Activated CD4-positive, alpha-beta T cell treated with anti-CD3 and anti-CD28 coated beads, Interleukin-2, amount 50 U/mL, for 16 hours (primary cell): ENCODE measurements at places on chromosomes 3 and 15.

DNA sequence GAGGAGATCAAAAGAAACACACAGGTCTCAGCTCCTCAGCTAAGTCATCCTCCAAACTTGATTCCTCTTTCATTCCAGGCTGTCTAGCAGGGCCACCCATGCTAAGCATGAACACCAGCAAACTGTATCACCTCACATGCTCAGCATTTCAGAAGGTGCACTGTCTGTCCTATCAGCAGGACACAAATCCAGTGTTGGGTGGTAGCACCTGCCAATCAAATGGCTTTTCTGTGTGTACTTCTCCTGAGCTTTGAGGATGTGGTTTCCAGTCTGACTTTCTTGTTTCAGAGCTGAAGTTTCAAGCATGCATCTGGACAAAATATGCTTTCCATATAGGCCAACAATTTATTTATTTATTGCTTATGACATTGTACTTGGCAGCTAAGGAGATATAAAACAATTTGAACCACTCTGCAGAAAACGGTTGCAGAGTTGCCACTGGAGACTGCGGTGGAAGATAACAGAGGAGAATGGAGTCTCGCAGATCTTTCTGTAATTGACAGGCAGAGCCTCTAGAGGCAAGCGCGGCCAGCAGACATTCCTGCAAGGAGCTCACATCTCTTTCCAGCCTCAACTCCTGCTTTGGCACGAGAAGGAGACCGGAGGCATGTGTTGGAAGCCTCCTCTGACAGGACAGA, 167.1 kb upstream of the WNT5A start:
- DNase-seq, result peak; percentile 2

GRCh38 chr15:37098468-37099318, 1.7 kb downstream of the MEIS2 start:
- DNase-seq, result no peak

- no peak for DNase-seq
Measured at GRCh38 chr15:40467261-40467615, 3.5 kb upstream of the CHST14 start.

GRCh38 chr3:16528106-16528505, 14.6 kb upstream of the RFTN1 start:
- no peak for DNase-seq

GRCh38 chr3:61371123-61371522, 119.9 kb upstream of the FHIT start:
- peak; percentile 21 for DNase-seq

DNA sequence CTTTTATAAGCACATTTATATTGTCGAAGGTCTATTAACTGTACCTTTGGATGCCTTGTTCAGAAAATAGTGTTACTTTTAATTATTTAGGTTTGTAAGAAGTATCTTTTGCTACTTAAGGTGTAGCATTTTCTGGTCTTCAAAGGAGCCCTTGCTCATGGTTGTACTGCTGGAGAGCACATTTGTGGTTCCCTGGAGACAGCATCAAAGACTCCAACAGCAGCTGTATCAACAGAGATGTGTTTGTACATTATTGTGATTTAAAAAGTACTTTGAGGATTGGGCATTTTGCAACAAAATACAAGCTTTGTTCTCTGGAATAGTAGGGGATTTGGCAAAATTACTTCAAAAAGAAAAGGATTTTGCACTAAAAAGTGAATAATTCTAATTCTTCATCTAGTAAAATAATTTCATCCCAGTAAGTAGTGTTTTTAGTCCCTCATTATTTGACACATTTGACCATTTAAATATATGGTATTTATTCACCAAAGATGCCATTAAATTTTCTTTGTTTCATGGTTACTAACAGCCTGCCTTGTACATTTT, 16.5 kb downstream of the TBC1D23 start:
- DNase-seq, result no peak

GRCh38 chr15:67504796-67505195, 16.1 kb upstream of the C15orf61 start:
- DNase-seq, result no peak

DNA sequence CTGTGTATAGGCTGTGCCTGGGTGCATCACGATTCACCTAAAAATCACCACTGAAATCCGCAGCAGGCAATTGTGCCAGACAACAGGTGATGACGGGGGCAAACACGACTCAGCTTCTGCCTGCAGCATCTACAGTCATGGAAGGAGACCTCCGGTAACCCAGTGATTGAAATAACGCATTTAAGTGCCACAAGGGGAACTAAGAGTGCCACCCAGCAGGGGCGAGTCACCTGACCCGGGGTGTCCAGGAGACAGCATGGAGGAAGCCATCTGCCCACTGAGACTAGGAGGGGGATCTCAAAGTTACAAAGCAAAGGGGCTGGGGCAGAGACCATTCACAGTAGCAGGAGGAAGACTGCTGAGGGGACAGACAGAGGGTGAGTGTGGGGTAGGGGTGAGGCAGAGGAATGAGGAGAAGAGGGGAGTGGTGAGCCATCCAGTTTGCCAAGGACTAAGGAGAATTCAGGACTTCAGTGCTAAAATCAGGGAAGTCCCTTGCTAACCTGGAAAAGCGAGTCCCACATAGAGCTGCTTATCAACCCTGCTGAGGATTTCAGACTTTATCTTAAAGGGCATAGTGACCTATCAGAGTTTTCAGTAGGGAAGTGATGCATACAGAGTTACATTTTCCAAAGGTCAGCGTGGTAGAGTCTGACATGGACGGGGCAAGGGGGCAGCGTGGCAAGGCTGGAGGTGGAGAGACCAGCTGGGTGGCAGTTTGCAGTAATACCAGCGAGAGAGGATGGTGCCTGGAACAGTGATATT, 256.7 kb upstream of the HES1 start:
- no peak for DNase-seq

DNA sequence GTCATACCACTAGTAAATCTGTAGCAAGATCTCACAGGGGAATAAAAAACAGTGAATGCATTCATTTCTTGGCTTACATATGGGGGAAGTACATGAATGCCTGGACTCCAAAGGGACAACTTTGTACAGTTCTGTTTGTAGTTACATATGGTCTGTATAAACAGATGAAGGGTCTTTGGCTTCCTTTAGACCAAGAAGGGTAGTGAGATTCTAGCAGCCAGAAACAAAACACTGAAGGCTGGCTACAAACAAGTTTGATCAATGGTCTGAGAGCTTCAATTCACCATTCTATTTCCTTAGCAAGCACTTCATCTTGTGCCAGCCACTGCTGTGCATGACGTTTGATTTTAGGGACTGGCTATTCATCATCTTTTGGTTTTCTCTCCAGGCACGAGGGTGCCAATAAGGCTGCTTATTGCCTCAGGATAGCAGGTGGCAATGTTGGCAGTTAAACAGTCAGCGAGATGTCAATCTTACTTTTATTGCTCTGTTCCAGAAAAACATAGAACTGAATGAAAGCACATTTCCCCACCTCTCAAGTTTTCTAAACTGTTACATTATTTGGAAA, 313.7 kb upstream of the COL8A1 start:
- no peak for DNase-seq

GRCh38 chr3:13884851-13885703, 5.2 kb upstream of the WNT7A start:
- peak; percentile 63 for DNase-seq

DNA sequence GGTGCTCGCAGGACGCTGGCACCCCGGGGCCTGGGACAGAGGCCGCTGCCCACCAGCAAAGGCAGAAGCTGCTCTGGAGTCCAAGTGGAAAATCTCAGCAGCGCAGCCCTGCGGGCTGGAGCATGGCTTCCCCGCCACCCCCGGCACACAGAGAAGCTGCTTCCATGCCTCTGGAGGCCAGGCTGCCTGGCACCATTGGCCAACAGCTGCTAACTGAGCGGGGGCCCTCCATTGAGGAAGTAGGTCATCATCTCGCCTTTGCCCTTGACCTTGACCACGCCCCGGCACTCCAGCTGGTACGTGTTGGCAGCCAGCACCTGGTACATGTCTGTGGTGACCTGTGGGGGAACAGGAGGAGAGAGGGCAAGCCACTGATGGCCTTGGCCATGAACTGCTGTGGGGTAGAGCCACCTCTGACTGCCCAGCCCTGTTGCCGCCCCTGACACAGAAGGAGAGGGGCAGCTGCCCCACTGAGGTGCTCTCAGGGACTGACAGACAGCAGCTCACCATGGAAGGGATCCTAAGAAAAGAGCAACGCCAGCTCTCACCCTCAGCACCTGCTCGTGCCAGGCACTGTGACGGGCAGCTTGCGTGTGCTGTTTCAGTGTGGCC, 82.8 kb downstream of the SEC22A start:
- no peak for DNase-seq

GRCh38 chr3:160061525-160061924, 72.9 kb downstream of the IL12A start:
- DNase-seq, result no peak

DNA sequence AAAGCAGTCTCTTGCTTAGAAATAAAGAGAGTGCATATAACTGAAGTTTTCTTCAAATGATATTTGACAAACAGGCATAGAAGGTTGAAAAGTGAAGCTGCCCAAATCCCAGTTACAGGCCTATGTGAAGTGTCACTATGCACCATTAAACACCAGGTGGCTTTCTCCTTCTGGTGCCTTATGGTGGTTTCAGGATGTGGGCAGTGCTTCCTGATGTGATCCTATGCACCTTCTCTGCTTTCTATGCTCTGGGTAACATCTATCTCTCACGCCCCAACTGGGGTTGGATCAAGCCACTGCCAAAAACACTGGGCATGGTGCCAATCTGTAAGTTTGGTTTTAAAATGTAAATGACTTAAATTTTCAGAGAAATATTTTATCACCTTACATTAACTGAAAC, 744.7 kb downstream of the TUSC7 start:
- DNase-seq, result no peak

DNA sequence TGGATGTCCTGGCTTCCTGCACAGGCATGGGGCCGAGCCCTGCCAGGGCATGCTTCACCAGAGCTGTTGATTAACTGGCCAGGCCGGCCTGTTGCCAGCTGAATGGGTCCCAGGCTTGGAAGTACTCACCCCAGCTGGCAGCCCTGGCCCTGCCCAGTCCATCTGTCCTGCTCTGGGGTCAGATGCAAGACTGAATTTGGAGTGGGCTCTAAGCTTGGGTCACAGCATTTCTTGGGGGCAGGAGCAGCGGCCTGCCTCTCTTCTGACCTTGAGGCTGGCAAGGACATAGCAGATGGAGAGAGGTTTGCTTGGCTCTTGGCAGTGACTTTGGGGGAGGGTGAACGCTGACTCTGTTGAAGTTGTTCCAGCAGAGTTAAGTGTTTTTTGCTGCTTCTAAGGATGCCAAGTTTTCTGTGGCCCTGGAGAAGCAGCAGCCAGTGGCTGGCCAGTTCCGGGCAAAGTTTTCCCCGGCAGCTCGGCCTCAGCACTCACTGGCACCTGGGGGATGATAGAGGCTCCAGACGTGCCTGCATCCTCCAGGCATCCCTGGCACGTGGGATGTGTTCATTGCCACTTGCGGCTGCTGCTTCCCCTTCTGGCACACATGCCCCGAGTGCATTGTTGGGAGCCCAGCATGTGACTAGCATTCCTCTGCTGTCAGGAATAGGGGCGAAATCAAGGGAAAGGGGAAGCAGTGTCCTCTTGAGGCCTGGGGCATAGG, 22.9 kb downstream of the PDIA5 start:
- no peak for DNase-seq

GRCh38 chr3:99624496-99625236, 13.7 kb upstream of the COL8A1 start:
- DNase-seq, result no peak

- peak; percentile 80 for DNase-seq
Measured at GRCh38 chr15:78225783-78226541, 8.4 kb downstream of the ACSBG1 start.

GRCh38 chr15:84987949-84988624, 6.4 kb downstream of the PDE8A start:
- peak; percentile 16 for DNase-seq

GRCh38 chr3:99430348-99431134, 207.9 kb upstream of the COL8A1 start:
- no peak for DNase-seq

GRCh38 chr15:67033571-67034044, 31.8 kb upstream of the SMAD3 start:
- no peak for DNase-seq

- DNase-seq, result no peak
Measured at GRCh38 chr3:125403789-125404188, 28.7 kb upstream of the ZNF148 start.

- no peak for DNase-seq
Measured at GRCh38 chr15:33785366-33785765, 182.9 kb upstream of the CHRM5 start.

DNA sequence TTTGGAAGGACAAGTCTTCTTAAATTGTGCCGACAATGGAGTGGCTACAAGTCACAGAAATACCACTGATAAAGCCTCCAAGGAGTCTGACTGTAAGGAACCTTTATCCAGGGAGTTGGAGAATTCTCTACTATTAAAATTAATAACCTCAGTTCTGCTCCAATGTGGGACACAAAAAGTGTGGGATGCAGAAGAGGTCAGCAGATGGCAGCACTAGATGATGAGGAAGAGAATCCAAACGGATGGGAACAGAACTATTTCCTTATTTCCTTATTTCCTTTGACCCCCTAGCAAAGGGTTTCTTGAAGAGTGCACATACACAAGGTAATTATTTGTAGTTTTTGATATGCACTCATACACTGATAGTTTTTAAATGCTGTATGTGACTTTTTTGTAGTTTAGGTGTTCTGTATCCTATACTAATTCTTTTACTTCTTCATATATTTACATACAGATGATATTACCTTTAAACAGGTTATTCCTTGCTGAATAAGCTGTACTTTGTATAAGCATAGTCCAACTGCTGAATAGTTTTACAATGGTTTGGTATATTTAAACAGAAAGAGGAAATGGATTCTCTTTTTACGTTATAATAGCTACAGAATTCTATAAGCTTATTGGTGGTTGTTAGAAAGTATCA, 25.6 kb upstream of the NLGN1 start:
- DNase-seq, result peak; percentile 3

- no peak for DNase-seq
Measured at GRCh38 chr3:186937017-186937875, 6.9 kb downstream of the ST6GAL1 start.

GRCh38 chr15:57422113-57422754, 45.9 kb downstream of the CGNL1 start:
- no peak for DNase-seq

DNA sequence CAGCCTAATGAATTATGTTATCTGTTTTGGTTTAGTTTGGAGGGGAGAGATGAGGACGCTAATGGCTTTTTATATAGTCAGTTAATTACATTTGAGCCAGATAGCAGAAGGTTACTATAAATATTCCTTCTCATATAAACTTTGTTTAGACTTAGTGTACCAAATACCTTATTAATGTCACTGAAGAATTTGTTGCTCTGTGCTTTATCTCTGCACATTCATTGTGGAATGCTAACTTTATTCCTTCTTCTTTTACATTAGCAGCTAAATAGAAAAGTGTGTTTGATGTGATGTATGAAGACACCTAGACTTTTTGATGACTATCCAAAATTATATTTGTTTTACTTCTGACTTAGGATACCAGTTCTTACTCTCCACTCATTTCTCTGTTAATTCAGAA, 105.2 kb downstream of the EPHA3 start:
- no peak for DNase-seq

GRCh38 chr3:120773932-120774331, 31.4 kb downstream of the GTF2E1 start:
- DNase-seq, result peak; percentile 53

GRCh38 chr15:45180648-45181436, 6.9 kb downstream of the SHF start:
- DNase-seq, result no peak
